ENCODE measurements at places on chromosomes 1 and 21.

GRCh38 chr1:151851886-151852285, 1.6 kb downstream of the THEM5 start:
- DNase-seq = no peak

GRCh38 chr1:8348047-8348776, 30.3 kb downstream of the SLC45A1 start:
- no peak for DNase-seq

DNA sequence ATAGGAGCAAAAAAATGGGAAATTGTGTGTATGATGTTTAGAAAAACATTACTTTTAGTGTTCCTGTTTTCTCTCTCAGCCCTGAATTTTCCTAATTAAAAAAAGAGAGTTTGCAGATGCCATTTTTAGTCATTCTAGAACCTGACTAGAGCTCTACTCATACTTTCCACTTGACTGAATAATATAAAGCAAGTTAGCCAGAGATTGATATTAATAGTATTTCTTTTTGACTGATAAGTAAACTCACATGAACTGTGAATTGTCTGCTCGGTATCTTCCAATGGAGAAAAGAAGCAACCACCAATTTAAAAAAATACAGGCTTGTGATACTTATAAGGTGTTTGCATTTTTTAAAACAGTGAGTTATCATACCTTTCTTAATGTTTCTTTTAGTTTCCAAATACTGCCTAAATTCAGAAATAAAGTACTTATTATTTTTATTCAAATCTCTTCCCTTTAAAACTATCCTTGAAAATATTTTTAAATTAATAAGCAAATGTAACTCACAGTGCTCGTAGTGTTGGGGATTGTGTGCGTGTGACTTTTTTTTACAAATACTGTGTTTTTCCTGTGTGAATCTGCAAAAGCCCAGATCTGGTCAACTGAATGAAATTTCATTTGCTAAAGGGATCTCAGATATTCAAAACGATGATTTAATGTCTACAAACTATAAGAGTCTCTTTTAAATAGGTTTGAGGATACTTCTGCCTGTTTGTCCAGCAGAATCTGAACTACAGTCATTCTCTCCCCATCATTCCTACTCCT, 9.8 kb downstream of the RAP1A start:
- no peak for DNase-seq

DNA sequence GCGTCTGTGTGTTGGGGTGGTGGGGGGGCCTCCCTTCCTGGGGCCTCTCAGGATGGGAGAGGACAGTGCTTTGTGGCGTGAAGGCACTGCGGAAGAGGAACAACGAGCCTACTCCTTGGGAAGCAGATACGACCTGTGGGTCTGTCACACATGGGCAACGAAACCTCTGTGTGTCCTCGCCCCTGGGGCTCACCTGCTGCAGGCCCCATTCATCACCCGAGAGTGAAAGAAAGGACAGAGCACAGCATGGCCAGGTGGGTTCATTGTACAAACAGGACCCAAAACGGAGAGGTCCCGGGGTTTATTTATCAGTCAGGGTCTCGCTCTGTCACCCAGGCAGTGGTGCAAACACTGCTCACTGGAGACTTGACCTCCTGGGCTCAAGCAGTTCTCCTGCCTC, 40.1 kb upstream of the LIN9 start:
- no peak for DNase-seq

GRCh38 chr1:224632381-224632871, 16.3 kb downstream of the CNIH3 start:
- no peak for DNase-seq

DNA sequence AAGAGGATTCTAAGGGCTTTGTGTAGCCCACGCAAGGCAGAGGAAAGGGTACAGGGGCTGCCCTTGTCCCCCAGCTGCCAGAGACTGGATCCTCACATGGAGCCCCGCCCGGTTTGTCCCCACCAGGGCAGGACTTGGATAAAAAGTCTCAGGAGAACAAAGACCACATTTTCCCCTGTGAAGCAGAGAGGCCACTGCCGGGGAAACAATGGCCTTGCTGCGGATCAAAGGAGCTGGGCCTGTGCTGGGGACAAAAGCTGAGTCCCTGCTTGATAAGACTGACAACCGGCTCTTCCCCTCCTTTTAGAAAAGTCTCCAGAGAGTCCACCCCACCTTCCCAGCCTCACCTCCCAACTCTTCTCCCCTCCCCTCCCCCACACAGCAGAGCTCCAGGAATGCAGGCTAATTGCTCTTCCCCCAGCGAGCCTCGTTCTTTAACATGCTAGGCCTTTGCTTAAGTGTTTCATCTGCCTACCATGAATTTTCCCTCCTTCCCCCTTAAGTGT, 142.4 kb downstream of the PLPP3 start:
- DNase-seq = no peak

DNA sequence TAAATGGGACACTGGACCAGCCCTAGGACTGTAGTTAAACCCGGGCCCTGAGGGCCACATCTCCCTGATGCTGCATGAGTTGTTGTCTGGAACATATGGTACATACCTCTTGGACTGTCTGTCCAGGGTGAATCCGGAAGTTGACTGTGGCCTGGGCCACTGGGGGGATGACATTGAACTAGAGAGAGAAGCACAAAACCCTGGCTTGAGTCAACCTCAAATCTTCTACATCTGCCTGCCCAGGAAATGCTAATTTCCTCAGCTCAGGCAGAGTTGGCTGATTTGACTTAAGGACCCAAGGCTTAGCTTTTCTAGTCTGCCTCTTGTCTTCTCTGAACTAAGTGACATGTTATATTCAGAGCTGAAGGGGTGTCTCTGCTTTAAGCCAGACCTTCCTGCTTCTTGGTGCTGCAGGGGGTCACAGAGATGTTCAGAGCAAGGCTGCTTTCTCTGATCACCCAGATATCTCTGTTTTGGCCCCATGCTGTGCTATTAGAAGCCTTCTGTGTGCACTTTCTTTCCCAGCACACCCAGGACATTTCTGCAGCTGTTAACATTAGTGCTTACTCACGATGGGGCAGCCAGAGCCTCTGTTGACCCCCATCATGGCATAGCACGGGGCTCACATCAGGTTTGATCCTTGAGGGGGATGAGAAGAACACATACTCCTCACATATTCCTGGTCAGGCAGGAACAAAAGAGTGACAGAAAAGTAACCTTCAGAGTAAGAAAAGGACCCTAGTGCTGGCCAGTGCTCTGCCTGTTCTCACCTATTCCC, 9.6 kb downstream of the PM20D1 start:
- DNase-seq = no peak

DNA sequence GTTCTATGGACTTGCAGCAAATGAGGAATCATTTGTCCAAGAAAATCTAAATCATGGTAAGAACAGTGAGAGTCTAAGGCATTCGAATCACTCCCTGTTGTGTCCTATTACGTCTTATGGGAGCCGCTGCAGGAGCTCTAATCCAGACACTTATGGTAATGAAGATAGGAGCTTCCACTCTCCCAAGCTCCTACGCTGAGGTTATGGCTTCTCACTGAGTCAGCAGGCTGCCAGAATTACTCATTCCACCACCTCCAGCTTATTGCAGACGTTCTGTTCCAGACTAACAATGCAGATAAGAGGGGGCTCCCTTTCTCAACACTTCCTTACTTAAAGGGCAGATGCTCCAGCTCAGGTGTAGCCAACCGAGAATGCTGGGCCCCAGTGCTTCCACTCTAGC, 212.6 kb downstream of the GREM2 start:
- DNase-seq = no peak

DNA sequence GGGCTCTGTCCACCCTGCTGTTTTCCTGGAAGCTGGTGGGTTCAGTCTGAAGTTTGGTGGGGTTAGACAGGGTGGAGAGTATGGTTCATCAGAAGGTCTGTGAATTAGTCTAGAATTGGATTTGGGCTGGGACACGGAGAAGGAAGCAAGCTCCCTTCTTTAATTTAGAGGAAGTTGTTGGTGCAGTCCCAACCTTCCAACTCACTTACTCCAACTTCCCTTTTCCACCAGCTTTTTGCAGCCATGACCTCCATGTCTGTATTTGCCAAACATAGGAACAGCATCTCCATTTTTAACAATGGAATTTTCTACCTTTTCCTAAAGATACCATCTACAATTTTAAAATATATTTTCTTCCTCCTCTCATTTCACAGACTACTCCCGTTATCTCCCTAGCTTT, 28.5 kb upstream of the PRELP start:
- DNase-seq = no peak

GRCh38 chr21:15730484-15731242, 881 bp downstream of the USP25 start:
- no peak for DNase-seq

- no peak for DNase-seq
Measured at GRCh38 chr1:64215576-64215975, 12.2 kb downstream of the UBE2U start.

- DNase-seq = no peak
Measured at GRCh38 chr1:212132025-212132424, 96.5 kb downstream of the DTL start.

GRCh38 chr1:161440312-161440894, 64.9 kb upstream of the FCGR2A start:
- peak; percentile 78 for DNase-seq

GRCh38 chr1:218347723-218348627, 2.8 kb downstream of the TGFB2 start:
- DNase-seq = no peak

DNA sequence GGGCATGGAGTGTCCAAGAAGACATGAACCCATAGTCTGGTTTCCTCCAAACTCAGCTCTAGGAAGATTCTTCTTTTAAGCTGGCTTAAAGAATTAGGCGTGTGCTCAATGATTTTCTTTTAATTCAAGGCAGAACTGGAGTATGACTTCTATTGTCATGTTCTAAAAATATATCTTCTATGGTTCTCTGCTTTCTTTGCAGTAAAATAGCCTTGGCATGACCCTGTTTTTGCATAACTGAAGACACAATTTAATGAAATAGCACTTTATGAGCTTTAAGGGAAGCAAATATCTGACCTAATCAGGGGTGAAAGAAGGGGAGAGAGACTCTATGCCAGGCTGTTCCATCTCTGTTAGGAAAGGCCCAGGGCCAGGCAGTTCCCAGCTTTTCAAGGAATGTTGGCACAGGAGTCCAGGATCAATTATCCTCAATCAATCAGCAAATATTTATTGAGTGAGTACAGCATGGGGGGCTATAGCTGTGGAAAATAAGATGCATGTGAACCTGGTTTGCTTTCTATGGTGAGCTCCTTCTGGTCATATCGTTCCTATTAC, 7.2 kb upstream of the CSF1 start:
- DNase-seq = no peak

GRCh38 chr1:18580691-18581419, 49.8 kb upstream of the PAX7 start:
- DNase-seq = no peak

DNA sequence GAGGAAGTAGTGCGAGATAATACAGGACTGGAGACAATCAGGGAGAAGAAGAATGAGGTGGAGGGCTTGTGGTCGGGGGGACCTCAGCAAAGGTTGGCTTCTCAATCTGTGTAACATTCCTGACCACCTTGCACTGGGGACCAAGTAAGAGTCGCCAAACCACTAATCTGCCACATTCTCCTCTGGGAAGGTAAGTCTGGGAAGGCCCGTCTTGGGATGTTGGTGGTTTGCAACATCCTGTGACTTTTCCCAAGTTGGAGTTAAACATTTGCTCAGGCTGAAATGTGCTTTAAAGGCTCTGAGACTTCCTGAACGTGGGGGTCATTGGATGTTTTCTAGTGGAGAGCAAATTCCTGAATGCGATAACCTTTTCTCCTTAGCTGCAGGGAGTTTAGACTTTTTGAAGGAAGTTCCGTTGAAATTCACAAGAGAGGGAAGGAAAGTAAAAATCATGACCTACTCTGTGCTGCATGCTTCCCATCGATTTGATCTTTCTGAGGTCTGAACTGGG, 325.9 kb downstream of the RPS6KC1 start:
- no peak for DNase-seq

- DNase-seq = no peak
Measured at GRCh38 chr1:226682871-226683814, 55.9 kb downstream of the ITPKB start.

DNA sequence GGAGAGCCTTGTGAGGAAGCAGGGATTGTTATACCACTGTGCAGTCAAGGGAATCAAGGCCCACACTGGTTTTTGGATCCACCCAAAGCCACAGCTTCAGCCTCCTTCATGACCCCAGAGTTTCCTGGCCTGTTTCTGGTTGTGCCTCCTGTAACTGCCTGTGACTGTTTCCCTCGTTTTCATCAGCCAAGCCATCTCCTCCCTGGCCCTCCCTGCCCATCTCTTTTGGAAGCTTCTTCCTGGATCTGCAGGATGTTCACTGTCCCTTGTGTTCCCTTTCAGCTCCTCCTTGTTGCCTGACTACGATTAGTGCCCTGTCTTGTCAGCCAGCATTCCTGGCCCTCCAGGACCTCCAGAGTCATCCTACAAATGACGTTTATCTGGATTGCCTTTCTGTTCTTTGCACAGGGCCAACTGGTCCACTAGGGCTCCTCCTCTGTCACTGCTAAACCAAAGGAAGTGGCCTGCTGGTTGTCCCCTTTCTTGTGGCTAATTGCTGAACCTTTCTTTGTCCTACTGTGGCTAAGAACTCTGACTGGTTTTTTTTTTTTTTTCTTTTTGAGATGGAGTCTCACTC, 17.9 kb downstream of the SFT2D2 start:
- no peak for DNase-seq

DNA sequence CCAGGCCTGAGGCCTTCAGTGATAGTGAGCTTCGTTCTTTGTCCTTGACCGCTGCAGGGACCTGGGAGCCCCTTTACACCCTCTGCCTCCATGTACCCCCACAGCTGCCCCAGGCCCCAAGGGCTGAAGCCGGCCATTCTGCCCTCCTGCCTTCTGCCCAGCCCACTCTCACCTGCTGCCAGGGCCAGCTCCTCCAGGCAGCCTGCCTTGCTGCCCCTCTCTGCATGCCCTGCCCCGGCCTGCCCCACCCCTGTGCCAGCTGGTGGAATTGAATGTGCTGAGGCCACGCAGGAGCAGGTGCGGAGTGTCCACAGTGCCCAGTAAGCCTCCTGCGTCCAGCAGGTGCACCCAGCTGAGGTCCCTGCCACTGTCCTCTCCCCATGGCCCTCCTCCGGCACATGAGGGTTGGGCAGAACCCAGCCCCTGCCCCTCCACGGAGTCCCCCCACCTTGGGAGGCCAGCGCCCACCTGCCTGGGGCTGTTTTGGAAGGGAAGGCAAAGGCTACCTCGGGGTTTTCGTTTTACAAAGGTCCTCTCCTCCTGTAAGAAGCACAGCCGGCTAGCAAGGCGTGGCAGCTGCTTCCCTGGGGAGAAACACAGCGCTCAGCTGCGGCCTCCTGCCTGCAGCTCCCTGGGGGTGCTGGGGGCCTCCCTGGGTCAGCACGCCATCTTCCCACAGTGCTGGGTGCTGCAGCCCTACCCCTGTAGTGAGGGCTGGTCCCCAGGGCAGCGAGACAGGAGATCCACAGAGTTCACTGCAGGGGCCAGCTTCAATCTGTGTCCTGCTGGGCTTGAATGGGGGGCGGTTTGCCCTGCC, 21.0 kb downstream of the MMEL1 start:
- no peak for DNase-seq

DNA sequence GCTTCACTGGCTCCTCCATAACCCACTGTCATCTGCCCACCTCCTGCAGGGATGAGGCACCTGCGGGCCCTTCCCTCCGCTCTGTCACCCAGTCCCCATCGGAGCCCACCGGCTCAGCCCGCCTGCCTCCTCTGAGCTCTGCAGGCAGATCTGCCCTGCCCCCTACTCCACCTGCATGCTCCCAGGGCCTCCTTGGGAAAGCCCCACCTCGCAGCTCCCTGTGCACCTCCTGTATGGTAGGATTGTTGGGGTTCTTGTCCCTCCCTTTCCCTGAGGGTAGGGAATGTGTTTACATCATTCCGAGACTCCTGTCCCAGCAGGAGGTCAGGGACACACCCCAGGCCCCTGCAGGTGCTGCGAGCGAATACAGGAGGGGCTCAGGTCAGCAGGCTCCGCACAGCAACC, 50.5 kb downstream of the SIK1 start:
- no peak for DNase-seq

- no peak for DNase-seq
Measured at GRCh38 chr1:3902111-3902511, 2.0 kb upstream of the C1orf174 start.

Measured in T-helper 2 cell treated with Interferon-gamma antibody and Interleukin-4, amounts not matched to agents 5 μg/mL and 100 μg/mL, for 36 hours (primary cell).